Stimulated activated CD8-positive, alpha-beta memory T cell treated with anti-CD3 and anti-CD28 coated beads, Interleukin-7, amount 100 ng/mL, for 48 hours (primary cell): ENCODE measurements at places on chromosomes 16 and 17.

- no peak for DNase-seq
These were observed 76.7 kb downstream of the C16orf95 start for GRCh38 chr16:87240211-87241136.

- no peak for DNase-seq
These were observed 74.5 kb downstream of the ABCC6 start for GRCh38 chr16:16148755-16149154.

DNA sequence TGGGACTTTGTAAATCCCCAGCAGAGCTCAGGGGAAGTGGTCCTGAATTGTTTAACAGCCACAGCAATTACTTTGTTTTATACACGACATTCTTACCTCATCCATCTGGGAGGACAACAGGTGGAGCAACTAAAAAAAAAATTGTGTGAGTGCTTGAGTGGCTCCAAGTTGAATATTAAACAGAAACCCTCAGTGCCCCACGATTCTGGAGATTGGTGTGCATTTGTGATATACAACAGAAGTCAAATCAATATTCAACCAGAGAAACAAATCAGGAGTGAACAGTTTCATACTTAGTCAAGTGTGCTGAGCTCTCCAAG is 204.8 kb downstream of the HAPSTR1 start:
- no peak for DNase-seq

DNA sequence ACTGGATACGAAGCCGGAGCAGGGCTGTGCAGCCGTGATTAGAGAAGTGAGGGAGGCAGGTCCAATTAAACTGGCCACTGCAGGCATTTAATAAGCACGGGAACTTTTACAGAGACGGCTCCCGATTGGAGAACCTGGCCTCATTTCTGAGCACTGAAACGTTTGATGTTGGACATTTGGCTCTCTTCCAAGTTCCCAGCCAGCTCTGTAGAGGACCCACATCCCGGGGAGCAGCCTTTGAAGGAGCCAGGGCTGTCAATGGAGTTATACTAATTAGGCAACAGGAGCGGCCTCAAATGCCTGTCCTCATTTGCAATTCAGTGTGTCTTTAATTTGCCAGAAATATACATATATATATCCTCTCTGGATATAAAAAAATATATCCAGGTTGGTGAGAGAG is 499.4 kb upstream of the C16orf82 start:
- no peak for DNase-seq

DNA sequence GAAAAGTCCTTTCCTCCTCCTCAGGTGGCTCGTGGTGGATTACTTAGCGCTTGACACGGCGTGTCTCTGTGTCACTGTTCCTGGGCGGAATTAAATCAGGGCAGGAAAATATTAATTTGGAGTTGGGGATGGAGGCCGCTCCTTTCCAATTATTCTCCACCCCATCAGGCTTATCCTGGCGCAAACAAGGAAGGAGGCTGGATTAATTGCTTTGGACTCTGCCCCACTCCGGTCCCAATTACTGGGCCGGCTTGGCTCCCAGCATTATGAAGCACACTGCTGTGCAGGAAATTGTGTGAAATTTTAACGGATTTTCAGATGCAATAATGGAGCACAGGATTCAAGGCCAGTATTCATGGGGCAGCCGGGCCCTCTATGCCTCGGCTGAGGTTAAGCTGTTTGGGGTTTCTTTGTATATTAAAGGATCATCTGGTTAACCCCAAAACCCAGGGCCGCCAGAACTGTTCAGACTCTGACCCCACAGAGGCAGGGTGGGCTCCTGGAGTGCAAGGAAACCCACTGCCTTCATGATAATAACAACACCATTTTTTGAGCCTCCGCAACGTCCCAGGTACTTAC is 87.8 kb downstream of the MRM1 start:
- DNase-seq: no peak

GRCh38 chr16:86773354-86773715 is 195.0 kb downstream of the FOXL1 start:
- no peak for DNase-seq

DNA sequence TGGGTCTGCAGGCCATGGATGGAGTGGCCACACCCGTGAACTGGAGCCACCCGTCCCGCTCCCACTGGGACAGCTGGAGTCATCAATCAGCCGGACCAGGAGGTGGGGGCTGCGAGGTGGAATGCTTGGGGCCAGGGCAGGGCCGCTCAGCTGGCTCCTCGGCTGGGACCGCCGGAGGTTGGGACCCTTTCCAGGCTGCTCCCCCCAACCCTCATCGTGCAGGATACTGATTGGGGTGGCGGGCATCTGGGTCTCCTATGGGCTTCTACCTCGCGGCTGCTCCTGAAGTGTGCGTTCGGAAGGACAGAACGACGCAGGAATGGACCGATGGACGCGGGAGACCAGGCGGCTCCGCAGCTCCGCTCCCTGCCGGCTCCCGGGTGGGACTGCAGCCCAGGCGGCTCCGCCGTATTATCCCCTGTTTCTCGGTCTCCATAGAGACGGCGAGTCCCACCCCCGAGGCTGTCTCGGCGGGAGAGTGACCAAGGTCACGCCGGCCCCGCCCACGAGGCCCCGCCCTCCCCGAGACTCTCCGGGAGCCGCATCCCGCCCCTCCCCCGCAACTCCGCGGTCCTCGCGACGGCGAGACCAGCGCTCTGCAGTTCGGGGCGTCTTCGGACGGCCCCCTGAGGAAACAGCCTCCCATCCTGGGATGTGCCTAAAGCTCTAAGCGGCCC is at the start of gene TPPP3:
Gene TPPP3, minus strand, starts transcription at position 388 of the 677 bp plus-strand sequence. CDS start 2,387 bp downstream, outside the sequence.
- peak; percentile 32 for DNase-seq

GRCh38 chr16:79758615-79759346 is 158.2 kb upstream of the MAF start:
- DNase-seq: no peak

DNA sequence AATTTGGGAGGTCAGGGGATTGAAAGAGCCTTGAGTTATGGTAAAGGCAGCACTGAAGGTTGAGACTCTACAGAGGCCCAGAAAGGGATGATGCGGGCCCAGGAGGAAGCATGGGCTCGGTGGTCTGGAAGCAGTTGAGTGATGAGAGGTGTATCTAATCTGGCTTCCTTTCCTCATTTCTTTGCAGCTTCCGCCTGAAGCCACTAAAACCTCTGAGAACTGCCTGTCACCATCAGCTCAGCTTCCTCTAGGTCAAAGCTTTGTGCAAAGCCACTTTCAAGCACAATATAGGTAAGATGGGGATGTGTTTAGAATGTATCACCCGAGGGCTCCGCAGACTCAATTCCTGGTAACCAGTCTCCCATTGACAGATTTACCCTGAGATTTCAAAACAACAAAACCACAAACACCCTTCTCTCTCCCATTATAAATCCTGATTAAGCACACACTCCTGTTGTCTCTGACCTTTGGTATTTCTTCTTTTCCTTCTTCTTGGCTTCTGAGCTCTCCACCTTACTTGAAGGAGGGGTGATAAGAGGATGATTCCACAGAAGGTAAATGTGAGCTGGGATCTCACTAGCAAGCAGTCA is 21.2 kb downstream of the USP43 start:
- DNase-seq: no peak

- DNase-seq: no peak
These were observed 19.6 kb downstream of the MPP3 start for GRCh38 chr17:43813386-43813785.

GRCh38 chr17:79814974-79815835 is 18.3 kb upstream of the CBX8 start:
- no peak for DNase-seq

GRCh38 chr16:27225536-27226360 is 22.4 kb downstream of the KDM8 start:
- DNase-seq: no peak

GRCh38 chr17:50531428-50532025 is 1.0 kb upstream of the EPN3 start:
- DNase-seq: no peak

DNA sequence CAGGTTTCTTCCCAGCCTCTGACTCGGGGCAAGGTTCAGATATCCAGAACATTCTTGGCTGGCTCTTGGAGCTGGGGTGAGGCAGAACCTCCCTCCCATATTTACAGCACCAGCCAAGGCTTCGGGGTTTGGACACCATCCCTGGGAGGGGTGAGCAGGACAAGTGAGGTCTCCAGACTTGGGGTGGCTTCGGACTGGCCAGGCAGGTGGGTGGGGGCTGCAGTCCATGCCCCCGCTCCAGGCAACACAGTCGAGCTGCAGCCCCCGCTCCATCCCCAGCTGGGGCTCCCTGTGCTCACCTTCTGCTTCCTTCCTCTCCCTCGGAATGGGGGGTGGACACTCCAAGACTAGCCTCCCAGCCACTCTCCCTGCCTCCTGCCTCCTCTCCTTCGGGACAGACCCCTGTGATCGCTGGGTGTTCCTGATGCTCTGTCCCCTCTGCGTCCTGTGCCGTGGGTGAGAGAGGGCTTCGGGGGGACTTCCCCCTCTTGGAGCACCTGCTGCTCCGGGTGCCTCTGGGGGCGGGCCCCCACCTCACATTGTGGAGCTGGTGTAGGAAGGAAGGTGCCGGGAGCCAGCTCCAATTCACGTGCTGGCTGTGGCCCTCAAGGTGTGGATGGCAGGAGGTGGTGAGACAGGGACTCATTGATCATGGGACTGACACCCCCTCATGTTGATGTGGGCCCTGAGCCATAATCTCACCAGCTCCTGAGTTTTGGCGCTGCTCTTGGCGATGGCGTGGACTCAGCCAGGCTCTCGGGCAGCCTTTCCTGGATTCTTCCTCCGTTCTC is 189.2 kb downstream of the SEC14L1 start:
- no peak for DNase-seq

GRCh38 chr16:89368604-89369249 is 121.6 kb downstream of the ANKRD11 start:
- no peak for DNase-seq

- no peak for DNase-seq
These were observed 20.4 kb downstream of the TBX2 start for GRCh38 chr17:61420052-61420451.

DNA sequence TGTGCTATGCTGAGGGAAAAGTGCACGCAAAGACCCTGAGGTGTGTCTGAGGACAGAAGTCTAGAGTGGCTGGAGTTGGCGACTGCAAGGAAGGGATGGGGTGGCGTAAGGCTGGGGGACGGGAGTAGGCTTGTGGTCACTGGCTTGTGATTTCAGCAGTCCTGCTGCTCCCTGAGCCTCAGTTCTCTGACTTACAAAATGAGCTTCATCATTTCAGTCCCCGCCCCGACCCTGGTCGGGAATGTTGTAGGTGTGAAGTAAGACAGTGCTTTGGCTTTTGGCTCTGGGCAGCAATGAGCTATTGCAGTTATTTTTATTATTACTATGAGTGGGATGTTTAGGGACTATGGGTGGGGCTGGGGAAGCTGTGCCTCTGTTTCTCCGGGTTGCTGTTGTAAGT is 8.6 kb downstream of the ADGRG1 start:
- DNase-seq: no peak

GRCh38 chr16:53881371-53881770 is 177.4 kb downstream of the FTO start:
- no peak for DNase-seq

- DNase-seq: no peak
These were observed 363.3 kb downstream of the SEC14L1 start for GRCh38 chr17:77503916-77504651.

GRCh38 chr16:8919089-8919933 is 37.2 kb downstream of the LITAFD start:
- DNase-seq: no peak

DNA sequence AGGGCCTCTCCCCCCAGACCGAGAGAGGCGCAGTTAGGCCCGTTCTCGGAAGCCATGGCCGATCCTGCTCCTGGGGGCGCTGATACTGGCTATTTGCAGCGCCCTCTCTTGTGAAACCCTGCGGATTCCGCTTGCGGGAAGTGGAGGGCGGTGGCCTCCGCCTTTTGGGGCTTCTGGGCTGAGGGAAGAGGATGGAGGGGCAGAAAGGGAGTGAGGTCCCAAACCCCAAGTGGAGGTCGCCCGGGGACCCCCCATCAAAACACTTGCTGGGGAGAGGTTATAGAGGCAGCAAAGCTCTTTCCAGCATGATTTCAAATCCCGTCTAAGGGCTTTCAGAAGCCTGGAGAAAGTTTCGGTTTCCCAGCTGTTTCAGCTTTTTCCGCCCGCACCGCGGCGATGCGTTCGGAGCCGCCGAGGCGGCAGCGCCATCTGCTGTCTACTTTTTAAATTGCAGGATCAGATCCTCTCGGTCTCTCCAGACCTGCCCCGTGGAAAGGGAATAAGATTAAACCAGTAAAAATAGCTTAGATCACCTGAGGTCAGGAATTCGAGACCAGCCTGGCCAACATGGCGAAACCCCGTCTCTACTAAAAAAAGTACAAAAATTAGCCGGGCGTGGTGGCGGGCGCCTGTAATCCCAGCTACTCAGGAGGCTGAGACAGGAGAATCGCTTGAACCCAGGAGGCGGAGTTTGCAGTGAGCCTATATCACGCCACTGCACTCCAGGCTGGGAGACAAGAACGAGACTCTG is 15.8 kb downstream of the SNX20 start:
- peak; percentile 53 for DNase-seq

DNA sequence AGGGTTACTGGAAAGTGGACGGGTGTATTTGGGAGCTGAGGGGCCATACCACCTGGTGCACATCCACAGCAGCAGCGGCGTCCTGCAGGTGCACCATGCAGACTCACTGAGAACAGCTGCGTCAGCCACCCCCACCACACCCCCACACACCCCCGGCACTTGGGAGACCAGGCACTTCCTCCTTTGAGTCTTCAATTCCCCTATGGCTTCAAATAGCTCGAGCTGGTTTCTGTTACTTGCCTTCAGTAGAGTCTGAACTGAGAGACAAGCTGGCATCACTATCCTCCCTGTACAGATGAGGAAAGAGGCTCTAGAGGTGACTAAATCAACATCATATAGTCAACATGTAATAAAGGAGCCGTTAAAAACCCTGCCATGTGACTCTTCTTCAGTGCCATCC is 15.4 kb downstream of the CUEDC1 start:
- no peak for DNase-seq

DNA sequence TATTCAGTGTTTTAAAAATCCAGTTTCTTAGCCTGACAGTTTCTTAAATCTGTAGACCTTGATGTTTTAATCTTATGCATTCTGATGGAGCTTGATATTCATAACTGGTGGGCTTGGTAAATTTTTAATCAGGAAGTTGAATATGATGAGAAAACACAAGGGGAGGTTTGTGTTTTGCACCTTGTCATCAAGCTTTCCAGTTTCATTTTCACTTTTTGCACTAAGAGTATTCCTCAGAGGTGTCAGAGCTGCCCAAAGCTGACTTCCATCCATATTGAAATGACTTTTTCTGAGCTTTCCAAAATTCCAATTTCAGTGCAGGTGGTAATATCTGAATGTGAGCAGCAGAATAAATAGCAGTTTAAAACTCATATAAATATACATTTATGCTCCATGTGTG is 555.0 kb upstream of the RBFOX1 start:
- DNase-seq: no peak

GRCh38 chr17:79162012-79162963 is 87.7 kb downstream of the ENGASE start:
- DNase-seq: no peak

- DNase-seq: no peak
These were observed 102.1 kb downstream of the SNX29 start for GRCh38 chr16:12078405-12079280.

DNA sequence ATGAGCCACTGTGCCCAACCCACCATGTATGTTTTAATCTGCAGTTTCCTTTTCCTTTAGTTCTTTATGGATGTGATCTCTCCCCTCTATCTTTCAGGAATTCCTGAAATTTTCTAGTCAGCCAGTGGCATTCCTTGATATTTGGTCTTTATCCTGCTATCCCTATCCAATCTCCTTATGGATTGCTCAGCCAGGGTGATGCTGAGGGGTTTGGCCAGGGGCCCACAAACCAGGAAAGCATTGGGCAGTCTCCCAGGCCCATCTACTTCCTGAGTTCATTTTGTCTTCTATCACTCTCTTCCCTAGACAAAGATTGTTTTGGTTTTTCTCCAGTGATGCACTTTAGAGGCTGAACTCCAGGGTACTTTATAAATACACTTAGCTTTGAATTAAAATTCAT is 115.9 kb downstream of the KATNIP start:
- no peak for DNase-seq

- no peak for DNase-seq
These were observed 3.6 kb downstream of the ZNF646 start for GRCh38 chr16:31077592-31078396.
